Activated T-cell treated with anti-CD3 and anti-CD28 coated beads, Interleukin-2, amount 50 U/mL, for 72 hours (primary cell): ENCODE measurements at places on chromosomes 11 and 22. TPM values are rescaled to one million over a fixed set of nuclear protein-coding genes. Genes with fewer than 3 reads are reported as not detected.

PGR gene
- not detected for total RNA-seq

DNA sequence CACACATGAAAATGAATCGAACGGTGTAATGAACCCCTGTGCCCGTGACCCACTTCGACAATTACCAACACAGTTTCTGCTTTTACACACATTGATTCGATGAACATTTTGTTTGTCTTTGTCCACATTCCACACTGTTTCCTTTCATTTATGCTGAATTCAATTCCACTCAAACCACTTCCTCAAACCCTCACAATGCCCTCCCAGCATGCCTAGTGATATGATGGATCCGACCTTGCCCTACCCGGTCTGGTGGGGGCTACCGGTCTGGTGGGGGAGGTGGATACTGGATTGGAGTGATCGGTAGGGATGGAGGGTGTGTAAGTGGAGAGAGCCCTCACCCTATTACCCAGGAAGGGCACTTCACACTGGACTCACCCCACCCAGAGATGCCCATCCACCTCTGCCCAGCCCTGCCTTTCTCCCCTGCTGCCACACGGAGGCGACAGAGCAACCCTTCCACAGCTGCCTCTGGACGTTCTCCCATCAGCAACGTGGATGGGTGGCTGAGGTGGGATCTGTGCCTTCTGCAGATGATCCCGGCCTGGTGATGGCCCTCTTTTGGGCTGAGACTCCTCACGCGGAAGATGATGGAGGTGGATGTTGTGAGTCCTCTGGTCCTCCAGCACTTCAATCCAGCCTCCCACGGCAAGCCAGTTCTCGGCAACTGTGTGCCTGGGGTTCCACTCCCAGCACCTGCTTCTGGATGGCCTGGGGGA lies 33.0 kb upstream of the P2RY2 start:
- H3K27me3 ChIP-seq, result peaks cover 18% of the 10 kb centered on the region
- DNase-seq, result peak; percentile 68
- no peaks in the 10 kb centered on the region for H3K36me3 ChIP-seq
- peak overlapping the region; percentile 4 for H3K4me3 ChIP-seq

GRCh38 chr22:30609260-30610185 lies 2.5 kb downstream of the TCN2 start:
- peak; percentile 46 for DNase-seq
- no peaks in the 10 kb centered on the region for H3K36me3 ChIP-seq

HORMAD2 gene
- 0.12 TPM for total RNA-seq

GRCh38 chr11:26095340-26095739 lies 236.6 kb upstream of the ANO3 start:
- H3K27ac ChIP-seq, result no peak overlapping the region
- no peaks in the 10 kb centered on the region for H3K4me1 ChIP-seq
- no peak for DNase-seq
- H3K4me3 ChIP-seq, result no peak overlapping the region
- H3K27me3 ChIP-seq, result no peaks in the 10 kb centered on the region
- H3K36me3 ChIP-seq, result no peaks in the 10 kb centered on the region

GRCh38 chr22:42630901-42631602 lies 9.3 kb downstream of the ATP5MGL start:
- H3K4me1 ChIP-seq, result peaks cover 7% of the 10 kb centered on the region
- peaks cover 1% of the 10 kb centered on the region for H3K36me3 ChIP-seq
- no peaks in the 10 kb centered on the region for H3K27me3 ChIP-seq
- H3K4me3 ChIP-seq, result no peak overlapping the region

SYT7 gene
- not detected for total RNA-seq

DNA sequence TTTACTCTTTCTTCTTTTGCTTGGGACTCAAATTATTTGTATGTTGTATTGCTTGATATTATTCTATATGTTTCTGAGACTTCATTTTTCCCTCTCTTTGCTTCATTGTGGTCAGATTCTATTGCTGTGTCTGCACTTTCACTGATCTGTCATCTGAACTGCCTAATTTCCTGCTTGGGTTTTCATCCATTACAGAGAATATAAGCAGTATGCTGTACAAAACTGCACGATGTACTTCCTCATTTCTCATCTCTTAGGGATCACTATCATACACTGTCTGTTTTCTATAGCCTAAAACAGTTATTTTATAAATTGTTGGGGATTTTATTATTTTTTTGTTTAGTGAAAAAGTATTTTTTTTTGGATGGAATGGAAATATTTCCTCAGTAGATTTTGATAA lies 736.7 kb upstream of the ANO5 start:
- no peak for DNase-seq
- no peak overlapping the region for H3K4me3 ChIP-seq
- peaks cover 3% of the 10 kb centered on the region for H3K36me3 ChIP-seq

SYCE3 gene
- total RNA-seq, result 1.7 TPM

GRCh38 chr22:23501261-23501619 lies 78.8 kb downstream of the IGLL1 start:
- H3K27me3 ChIP-seq, result no peaks in the 10 kb centered on the region
- H3K4me1 ChIP-seq, result peaks cover 2% of the 10 kb centered on the region
- no peak overlapping the region for H3K4me3 ChIP-seq
- no peaks in the 10 kb centered on the region for H3K36me3 ChIP-seq
- no peak overlapping the region for H3K27ac ChIP-seq

DNA sequence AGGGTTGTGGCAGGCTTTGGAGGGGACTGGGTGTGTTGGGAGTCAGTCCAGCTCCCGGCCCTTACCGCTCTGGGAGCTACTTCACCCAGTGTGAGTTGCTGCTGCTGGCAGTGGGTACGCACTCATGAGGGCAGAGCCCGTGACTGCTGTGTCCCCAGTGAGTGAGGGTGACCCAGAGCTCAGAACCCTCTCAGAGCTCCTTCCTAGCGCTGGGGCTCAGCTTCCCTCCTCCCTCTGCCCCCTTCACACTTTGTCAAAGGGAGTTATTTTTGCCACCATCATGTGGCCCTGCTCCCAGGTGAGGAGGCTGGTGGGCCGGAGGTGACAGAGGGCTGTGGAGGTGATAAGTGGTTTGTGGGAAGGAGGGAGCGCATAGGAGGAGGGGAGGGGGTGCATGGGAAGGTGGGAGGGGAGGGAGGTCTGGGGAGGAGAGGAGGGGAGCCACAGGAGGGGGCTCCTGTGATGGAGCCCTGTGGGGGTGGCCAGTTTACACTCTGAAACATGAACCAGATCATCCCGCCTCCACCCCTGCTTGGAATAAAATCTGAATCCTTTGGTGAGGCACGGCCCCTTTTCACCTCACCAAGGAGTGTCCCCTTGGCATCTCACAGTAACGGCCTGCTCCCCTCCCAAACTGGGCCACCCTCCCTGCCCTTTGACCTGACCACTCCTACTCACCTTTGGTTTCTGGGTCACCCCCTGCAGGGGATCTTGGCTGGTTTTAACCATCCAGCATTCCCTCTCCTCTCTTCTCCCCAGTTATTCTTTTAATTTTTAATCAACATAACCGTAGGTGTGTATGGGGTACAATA lies 9.9 kb downstream of the NDUFV1 start:
- H3K27me3 ChIP-seq, result no peaks in the 10 kb centered on the region
- peak overlapping the region; percentile 86 for H3K4me3 ChIP-seq
- H3K27ac ChIP-seq, result peak overlapping the region; percentile 78
- peaks cover 2% of the 10 kb centered on the region for H3K36me3 ChIP-seq

- H3K4me3 ChIP-seq, result no peak overlapping the region
- H3K27me3 ChIP-seq, result no peaks in the 10 kb centered on the region
- no peaks in the 10 kb centered on the region for H3K4me1 ChIP-seq
Measured at GRCh38 chr11:72773291-72773690, 20.6 kb downstream of the STARD10 start.

OR51I1 gene
- not detected for total RNA-seq

NXPE1 gene
- total RNA-seq, result not detected

BTG4 gene
- not detected for total RNA-seq

DNA sequence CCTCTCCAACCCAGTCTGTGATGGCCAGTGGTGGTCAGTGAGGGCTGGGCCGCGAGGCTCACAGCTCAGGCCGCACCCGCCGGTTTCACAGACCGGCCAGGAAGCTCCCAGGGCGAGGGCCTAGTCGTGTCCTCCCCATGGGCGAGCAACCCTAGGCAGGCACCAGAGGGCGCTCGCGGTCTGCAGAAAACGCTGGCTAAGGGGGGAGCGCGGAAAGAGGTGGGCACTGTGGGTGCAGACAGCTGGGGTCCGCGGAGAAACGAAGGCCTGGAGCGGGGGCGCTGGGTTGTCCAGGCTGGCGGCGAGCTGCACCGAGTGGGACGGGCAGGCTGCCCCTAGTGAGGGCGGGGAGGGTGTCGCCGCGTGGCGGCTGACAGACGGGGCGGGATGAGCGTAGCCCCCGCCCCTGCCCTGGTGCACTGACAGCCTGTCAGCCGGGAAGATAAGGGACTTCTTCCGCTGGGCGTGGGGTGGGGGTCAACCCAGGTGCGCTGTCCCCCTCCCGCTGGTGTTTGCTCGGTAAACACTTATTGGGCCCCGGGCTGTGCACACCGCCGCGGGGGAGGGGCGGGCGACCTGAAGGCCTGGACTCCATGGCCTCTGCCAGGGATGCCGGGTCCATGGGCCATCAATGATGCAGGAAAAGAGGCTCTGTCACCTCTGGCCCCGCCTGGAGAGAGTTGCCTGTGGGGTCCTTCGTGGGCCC lies 7.5 kb downstream of the GP1BB start:
- H3K27ac ChIP-seq, result no peak overlapping the region
- no peaks in the 10 kb centered on the region for H3K36me3 ChIP-seq
- H3K27me3 ChIP-seq, result no peaks in the 10 kb centered on the region

- H3K4me3 ChIP-seq, result no peak overlapping the region
- no peaks in the 10 kb centered on the region for H3K27me3 ChIP-seq
- no peaks in the 10 kb centered on the region for H3K36me3 ChIP-seq
Measured at GRCh38 chr11:117501237-117501898, 173.7 kb downstream of the CEP164 start.

CASP5 gene
- not detected for total RNA-seq

DNA sequence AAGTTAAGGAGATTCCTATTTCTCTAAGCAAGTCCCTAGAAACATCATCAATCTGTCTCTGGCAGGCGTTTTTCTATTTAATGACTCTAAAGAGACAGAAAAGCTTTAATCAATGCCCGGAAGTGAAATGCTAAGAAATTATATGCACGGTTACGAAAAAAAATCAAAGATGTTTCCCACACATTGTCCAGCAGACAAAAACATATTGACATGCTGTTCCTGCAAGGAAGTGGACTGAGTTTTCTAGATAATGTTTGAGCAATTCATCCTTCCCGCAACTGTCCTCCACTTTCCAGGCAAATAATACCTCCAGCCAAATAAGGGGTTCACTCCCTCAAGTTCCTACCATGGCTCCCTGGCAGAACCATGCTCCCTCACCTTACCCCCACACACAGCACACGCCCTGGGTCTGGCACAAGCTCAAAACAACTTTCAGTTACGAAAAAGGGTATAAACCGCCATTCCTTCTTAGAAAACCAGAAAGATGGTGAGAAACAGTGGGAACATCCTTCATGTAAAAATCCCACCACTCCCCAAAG lies 29.6 kb downstream of the GALNT18 start:
- no peak overlapping the region for H3K27ac ChIP-seq
- DNase-seq, result no peak
- H3K4me3 ChIP-seq, result no peak overlapping the region

OR4D11 gene
- total RNA-seq, result not detected

DNA sequence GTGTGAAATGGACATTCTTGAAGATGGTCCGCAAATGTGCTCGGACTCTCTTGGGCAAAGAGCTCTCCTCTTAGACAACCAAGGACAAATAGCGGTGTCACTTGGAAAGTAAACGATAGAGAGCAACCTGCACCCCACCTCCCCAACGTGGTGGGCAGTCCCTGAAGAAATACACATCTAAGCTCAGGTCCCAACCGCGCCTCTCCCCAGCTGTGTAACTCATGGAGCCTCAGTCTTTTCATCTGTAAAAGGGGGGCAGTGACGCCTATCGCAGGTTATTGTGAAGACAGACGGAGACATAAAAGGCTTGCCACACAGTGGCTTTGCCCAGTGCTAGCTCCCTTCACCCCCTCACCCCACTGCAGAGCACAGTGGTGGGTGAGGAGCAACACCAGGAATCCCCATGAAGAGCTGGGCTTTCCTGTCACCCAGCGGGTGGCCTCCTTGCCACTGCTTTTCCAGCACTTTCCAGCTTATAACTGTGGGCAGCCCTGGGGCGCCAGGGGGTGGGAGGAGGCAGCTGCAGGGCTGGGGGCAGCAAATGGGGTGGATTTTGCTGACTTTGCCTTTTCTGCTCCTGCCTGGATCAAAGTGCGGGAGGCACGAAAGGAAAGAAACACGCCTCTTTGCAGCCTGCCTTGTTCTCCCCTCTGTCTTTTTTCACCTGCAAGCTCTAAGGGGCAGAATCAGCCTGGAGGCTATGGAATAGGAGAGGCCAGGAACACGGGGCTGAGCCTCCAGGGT lies 73.7 kb upstream of the TSPAN18 start:
- H3K4me3 ChIP-seq, result no peak overlapping the region
- H3K4me1 ChIP-seq, result no peaks in the 10 kb centered on the region
- H3K27me3 ChIP-seq, result peaks cover 24% of the 10 kb centered on the region
- no peaks in the 10 kb centered on the region for H3K36me3 ChIP-seq
- no peak overlapping the region for H3K27ac ChIP-seq

PTGDR2 gene
- total RNA-seq, result 0.17 TPM

DNA sequence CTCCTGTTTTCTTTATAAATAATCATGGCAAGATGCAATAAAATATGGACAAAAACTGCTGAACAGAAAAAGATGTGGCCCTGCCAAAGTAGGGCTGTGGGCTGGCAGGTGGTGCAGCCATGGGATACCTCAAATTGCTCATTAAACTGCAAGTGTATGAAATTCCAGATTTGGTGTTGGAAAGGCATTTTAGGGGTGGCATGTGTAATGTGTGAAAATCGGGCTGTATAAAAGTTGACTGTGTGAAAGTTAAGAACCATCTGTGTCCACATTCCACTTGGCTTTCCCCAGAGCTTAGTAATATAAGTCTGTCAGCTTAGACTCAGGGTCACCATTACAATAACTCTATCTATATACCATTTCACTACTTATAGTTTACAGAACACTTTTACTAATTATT lies 34.8 kb upstream of the FZD4 start:
- no peaks in the 10 kb centered on the region for H3K4me1 ChIP-seq
- no peak for DNase-seq
- H3K4me3 ChIP-seq, result no peak overlapping the region
- H3K27ac ChIP-seq, result no peak overlapping the region
- no peaks in the 10 kb centered on the region for H3K36me3 ChIP-seq

- no peak overlapping the region for H3K27ac ChIP-seq
- no peaks in the 10 kb centered on the region for H3K36me3 ChIP-seq
- no peaks in the 10 kb centered on the region for H3K4me1 ChIP-seq
- no peaks in the 10 kb centered on the region for H3K27me3 ChIP-seq
- no peak for DNase-seq
- H3K4me3 ChIP-seq, result no peak overlapping the region
Measured at GRCh38 chr11:115425250-115425649, 79.0 kb downstream of the CADM1 start.

OR56A1 gene
- not detected for total RNA-seq
